Smooth muscle cell of bladder (primary cell): ENCODE measurements at places on chromosomes 11 and 22. TPM values are rescaled to one million over a fixed set of nuclear protein-coding genes. Genes with fewer than 3 reads are reported as not detected.

Gene SLC35F2
- 7.3 and 8.0 TPM in 2 replicates for total RNA-seq

Gene SLC37A2
- 0.18 and 0.43 TPM in 2 replicates for total RNA-seq

Gene CFAP300
- 11.0 and 12.1 TPM in 2 replicates for total RNA-seq

Gene DUSP8
- under 0.01 and 0.09 TPM in 2 replicates for total RNA-seq

Gene C11orf52
- total RNA-seq = 0.83 TPM in 1 of 2 replicates, not detected in the other

Gene IGF2
- total RNA-seq = 1.8 and 7.3 TPM in 2 replicates

Gene LMO2
- total RNA-seq = 0.09 and 0.14 TPM in 2 replicates

Gene SHISAL1
- 17.5 and 26.6 TPM in 2 replicates for total RNA-seq

Gene CELSR1
- total RNA-seq = 0.14 and 0.65 TPM in 2 replicates

Gene RAPSN
- 0.18 TPM in 1 of 2 replicates, not detected in the other for total RNA-seq
